ENCODE measurements at places on chromosomes 7 and 10. TPM values are rescaled to one million over a fixed set of nuclear protein-coding genes. Genes with fewer than 3 reads are reported as not detected.
A peak's percentile ranks its signal among the peaks of the same experiment; 100 is the strongest.

GRCh38 chr10:122342293-122343134, 32.0 kb upstream of the PLEKHA1 start:
- H3K4me1 ChIP-seq = no peaks in the 10 kb centered on the region
- no peaks in the 10 kb centered on the region for H3K27me3 ChIP-seq
- peak overlapping the region; percentile 52 for H3K27ac ChIP-seq
- H3K36me3 ChIP-seq = no peaks in the 10 kb centered on the region
- H3K4me3 ChIP-seq = no peak overlapping the region

Gene HMX3
- not detected for total RNA-seq

Gene GTF2IRD1
- total RNA-seq = 13.8 TPM

Gene RAMP3
- 46.6 TPM for total RNA-seq

Measured in uterus (tissue), 4 donors.